ENCODE measurements at places on chromosomes 4 and X.
A peak's percentile ranks its signal among the peaks of the same experiment; 100 is the strongest.

DNA sequence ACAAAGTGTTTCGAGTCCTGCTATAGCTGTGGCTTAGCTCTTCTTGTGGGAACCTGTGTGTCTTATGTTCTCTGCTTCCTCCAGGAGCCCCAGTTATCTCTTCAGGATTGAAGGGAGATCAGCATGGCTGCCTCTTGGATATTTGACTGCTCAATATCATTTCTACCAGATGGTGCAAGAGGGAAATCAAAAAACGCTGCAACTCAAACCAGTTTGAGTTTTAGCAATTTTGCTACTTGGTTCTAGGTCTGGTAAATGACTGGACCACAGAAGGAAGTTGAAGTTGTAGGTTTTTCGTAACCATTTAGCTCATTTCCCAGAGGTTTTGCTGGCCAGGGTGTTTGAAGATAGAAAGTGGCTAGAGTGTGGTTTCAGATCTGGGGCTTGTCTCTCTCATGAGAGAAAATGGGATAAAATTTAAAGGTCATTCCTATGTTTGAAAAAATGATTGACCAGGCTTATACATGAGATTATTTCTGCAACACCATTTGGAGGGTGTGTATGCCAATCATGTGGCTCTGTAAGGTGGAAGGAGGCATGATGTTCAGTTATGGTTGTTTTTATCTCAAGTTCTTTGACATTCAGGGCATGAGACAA lies 210.4 kb downstream of the SPRY1 start:
- DNase-seq, result no peak

DNA sequence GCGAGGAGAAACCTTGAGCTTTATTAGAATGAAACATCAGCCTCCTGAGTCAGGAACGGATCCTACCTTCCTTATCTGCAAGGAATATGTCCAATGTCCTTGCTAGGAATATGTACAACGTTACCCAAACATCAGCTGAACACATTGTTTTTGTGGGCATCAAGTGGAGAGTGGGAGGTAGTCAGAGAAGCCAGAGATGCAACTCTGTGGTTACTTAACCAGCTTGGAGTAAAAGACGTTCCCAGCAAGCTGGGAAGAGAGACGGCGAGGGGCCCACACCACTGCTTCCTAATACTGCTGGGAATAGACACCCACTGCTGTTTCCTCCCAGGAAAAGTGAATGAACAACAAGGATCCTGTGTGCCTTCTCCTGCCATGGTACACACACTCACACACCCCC lies 74.4 kb upstream of the PLAC1 start:
- no peak for DNase-seq

GRCh38 chr4:164095313-164096110 lies 601.0 kb downstream of the TMA16 start:
- no peak for DNase-seq

- DNase-seq, result no peak
Observed at GRCh38 chr4:86670756-86671155, 76.6 kb downstream of the PTPN13 start.

DNA sequence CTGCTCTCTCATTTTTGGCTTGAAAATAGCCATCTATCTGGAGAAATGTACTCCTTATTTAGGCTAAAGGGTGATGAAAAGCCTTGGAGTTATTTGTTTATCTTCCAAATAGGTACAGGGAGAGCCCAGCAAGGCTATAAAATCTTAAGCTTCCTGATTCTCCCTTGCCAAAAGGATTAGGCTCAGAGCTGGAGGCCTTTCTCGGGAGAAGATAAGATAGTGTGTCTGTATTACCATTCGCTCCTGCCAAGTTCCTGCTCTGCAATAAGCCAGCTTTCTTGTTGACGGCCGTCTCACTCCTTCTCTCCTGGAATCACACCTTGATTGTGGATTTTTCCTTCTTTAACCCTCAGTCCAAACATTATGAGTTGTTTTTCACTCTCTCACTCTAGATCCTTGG lies 171.8 kb upstream of the TTC29 start:
- no peak for DNase-seq

DNA sequence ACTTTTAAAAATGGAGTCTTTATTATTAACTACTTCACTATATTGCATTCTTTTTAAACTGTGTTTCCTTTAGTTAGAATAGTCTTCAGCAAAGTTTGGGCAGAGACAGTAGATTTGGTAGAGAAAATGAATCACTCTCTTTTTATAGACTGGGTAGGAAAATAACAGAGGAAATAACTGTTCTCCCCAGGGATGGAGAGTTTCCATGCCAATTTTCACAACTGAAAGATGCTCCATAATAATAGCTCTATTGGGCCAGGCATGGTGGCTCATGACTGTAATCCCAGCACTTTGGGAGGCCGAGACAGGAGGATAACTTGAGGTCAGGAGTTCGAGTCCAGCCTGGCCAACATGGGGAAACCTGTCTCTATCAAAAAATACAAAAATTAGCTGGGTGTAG lies 13.1 kb downstream of the HSD17B13 start:
- peak; percentile 69 for DNase-seq

GRCh38 chr4:17260166-17260907 lies 251.6 kb downstream of the QDPR start:
- no peak for DNase-seq

DNA sequence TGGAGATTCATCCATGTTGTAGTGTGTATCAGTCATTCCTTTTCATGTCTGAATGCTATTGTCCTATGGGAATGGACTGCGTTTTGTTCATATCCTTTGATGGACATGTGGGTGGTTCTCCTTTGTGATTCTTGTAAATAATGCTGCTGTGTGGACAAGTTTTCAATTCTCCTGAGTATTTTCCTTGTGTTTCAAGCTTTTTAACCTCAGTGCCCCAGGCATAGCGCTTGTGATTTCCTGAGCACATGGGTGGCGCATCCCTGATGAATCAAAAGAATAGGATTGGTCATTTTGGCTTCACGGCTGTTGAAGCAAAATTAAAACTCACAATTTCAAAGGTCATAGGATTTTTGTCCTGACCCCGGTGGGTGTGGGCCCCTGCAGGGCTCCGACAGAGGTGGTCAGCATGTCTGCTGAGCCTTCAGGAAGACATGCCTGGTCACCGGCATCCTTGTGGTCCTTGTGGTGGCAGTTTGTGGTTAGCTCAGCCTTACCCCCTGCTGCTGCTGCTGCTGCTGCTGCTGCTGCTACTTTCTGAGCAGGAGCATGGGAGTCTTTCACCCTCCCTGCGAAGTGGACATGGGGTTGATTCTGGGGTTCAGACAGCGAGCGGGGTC lies 30.0 kb downstream of the SHROOM2 start:
- DNase-seq, result no peak

- DNase-seq, result no peak
Observed at GRCh38 chr4:139535871-139536234, 20.2 kb downstream of the SETD7 start.

DNA sequence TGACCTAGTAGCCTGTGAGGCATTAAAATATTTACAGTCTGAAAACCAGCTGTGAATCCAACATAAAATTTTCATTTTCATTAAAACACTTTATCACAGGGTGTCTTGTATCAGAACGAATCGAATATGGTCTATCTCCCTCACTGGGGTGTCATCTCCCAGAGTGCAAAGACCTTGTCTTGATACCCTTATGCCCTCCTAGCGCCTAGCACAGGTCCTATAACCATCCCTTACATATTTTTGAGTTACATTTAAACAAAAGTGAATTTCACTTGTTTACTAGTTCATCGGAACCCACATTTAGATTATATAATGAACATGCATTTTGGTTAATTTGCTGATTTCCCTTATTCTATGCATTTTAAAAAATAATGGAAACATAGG lies 14.0 kb downstream of the DIPK2B start:
- DNase-seq, result no peak

DNA sequence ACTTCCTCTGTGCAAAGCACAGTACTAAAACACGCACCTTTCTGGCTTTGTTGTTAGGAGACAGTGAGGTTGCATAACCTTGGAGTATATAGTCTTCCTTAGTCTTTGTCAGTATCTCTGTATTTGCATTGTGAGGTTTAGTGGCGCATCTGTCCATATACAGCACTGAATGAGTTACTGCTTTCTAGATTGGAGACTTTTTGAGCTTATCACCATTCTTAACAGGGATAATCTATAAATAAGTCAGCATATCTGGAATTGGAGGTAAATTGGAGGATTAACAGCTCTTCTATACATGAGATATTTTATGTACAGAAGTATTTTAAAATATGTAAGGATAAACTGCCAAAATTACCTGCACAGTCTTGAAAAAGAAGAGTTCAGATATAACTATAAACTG lies 4.3 kb downstream of the FHDC1 start:
- DNase-seq, result no peak

GRCh38 chr4:98688411-98689290 lies 30.2 kb upstream of the TSPAN5 start:
- no peak for DNase-seq

DNA sequence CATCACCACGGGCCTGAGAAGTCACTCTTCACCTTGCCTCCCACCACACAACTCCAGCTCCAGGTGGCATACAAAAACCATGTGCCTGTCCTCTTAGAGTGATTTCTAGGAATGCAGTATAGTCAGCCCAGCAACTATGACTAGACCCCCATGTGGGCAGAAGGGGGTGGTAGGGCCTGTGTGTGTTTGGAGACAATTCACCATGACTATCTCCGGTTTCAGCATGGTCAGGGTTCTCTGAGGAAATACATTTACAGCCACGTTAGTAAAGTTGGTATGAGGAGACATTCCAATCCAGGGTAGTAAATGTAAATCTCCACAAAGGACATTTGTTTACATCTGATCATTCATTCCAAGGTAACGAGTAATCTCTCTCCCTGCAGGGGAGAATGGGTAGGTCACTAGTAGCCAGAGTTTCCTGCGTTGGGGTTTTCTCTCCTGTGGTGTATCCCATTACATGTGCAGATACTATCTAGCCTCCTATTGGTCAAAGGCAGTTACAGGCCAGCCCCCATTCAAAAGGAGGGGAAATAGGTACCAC lies 4.2 kb upstream of the MTMR1 start:
- DNase-seq, result no peak

DNA sequence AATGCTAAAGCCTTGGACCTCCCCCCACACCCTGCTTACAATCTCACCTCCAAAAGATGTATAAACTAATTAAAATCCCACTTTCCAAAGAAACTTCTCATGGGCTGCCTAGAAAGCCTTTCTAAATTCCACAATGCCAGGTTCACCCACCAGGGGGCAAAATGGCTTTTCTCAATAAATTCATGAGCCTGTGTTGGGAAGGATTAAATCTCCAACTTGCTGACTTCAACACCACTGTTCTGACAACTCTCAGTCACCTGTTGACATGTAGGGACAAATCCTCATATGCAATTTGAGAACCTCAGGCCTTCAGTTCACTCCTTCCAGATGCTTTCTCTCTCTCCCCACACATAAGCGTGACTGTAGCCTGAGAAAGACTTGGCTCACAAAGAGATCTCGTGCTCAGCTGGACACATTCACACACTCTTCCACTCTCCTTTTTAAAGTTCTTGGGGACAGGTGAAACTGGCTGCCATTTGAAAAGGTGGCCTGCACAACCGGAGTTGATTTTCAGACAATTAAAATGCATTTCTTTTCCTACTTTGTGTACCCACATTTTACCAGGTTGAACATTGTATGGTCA lies 88.6 kb upstream of the PRPS2 start:
- no peak for DNase-seq

GRCh38 chrX:10900585-10901289 lies 210.4 kb upstream of the HCCS start:
- DNase-seq, result no peak

- DNase-seq, result no peak
Observed at GRCh38 chr4:139900964-139901376, 235.4 kb downstream of the MGST2 start.

DNA sequence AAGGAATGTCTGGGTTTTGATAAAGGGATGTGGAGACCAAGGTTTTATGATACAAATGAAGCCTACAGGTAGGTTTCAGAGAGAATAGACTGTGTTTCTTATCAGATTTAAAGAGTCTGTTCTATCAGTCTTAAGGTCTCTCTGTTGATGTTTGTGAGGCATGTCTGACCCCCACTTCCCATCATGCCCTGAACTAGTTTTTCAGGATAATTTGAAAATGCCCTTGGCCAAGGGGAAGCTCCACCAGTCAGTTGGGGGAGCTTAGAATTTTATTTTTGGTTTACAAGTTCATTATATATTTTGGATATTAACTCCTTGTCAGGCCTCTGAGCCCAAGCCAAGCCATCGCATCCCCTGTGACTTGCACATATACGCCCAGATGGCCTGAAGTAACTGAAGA lies 18.6 kb downstream of the C4orf51 start:
- DNase-seq, result no peak

DNA sequence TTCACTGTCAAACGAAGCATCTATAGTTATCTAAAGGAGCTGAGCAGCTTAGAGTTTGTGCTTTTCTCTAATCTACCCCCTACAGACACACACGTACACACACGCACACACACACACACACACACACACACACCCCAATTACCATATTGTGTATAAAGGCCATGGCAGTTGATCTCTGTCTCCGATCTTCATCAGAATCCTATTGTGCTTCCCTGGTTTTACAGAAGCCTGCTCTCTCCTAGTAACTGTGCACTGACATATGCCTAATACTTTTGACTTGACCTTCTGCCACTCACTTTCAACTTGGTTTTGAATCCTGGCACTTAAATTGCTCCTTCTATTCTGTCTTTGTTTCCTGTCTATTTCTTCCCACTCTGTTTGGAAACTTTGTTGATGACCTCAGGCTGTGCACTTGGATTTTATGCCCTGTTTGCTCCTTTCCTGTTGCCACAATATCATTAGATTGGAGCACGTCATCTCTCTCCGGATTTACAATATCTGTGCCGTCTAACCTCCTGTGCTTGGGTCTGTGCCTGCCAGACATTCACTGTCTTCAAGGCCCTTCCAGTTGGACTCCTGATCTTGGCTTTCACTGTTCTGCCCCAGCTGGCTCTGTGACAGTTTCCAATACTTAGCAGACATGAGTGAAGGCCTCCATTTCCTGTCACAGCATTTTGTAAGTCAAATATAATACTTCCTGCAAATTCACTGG lies 928.1 kb downstream of the FAT4 start:
- DNase-seq, result no peak

DNA sequence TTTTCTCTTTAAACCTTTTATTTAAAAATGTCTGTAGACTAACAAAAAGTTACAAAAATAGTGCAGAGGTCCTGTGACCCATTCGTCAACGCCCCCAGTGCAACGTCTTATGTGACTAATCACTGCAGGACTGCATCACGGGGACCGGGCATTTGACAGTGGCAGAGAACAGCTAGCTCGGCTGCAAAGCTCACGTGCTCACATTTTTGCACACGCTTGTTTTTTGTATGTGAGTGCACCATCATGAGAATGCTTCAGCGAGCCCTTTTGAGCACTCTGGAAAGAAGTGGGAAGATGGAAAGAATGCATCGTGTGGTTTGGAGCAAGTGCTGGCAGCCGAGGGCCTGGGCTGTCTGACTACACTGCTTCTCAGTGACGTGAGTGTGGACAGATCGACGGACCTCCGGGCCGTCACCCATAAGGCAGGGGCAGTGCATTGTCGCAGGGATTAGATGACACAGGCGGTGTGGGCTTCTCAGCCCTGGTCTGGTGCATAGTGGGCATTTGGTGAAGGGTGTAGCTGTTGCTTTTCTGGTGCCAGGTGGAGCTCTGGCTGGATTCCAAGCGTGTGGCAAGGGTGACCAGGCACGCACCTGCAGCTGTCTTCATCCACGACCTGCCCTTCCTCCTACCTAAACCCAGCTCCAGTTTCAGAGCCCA lies 17.7 kb downstream of the SPON2 start:
- peak; percentile 93 for DNase-seq

- no peak for DNase-seq
Observed at GRCh38 chr4:112361181-112361791, 64.1 kb downstream of the ALPK1 start.

Data from ascending aorta (tissue), 2 donors.